Stimulated activated CD4-positive, alpha-beta T cell treated with anti-CD3 and anti-CD28 coated beads, Interleukin-4, amount 100 ng/mL, for 1 hour (primary cell): ENCODE measurements at places on chromosomes 3 and 15.
A peak's percentile ranks its signal among the peaks of the same experiment; 100 is the strongest.

- no peak for DNase-seq
Measured at GRCh38 chr15:66220601-66221000, 32.9 kb downstream of the MEGF11 start.

DNA sequence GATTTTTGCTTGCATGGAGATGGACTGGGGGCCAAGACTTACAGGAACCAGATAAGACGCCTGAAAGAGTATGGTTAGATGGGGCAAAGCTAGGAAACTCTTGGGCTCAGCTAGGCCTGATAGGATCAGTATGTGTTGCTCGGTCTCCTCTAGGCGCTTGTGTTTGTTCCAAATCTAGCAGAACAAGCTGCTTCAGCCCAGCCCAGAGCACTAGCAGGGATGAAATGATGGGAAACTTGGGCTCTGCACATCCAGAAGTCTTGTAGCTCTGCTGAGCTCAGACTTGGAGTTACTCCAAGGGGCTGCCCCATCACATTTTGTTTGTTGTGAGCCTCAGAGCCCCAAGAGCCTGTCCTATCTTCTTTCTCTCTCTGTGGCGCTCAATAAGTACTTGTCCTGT is 34.7 kb downstream of the FOXL2 start:
- no peak for DNase-seq

- DNase-seq = no peak
Measured at GRCh38 chr15:69323893-69324430, 25.2 kb downstream of the PAQR5 start.

DNA sequence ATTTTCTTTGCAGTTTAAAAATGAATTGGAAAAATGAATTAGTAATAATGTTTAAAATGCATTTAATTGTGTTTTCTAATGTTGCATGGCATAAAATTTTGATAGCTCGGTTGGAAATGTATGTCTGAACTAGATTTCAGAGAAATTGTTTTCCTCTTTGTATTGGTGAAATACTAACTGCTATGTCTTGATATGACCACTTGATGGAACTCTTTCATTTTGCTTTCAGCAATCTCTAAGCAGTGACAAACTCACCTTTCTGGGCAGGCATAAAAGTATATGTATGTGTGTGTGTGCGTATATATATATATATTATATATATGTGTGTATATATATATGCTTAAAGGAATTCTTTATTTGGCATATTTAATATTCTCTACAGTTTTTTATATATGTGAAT is 239.3 kb upstream of the ZNF717 start:
- no peak for DNase-seq

DNA sequence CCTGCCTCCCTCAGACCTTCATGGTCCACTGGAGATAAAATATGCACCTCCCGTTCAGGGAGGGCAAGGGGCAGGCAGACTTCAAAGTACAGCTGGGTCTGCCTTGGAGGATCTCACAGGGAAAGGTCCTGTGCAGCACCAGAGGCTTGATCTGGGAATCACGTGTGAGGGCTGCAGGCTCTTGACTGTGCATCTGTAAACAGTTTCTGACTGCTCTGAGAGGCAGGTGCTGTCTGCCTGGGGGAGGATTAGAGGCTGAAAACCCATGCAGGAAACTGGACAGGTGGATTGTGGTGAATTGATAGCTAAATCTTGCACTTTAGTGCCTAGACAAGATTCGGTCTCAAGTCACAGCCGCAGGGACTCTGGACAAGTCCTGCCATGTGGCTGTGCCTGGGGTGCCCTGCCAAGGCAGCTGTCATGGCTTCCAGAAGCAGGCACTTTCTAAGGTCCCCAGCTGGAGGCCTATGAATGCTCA is 239.3 kb downstream of the EPHB1 start:
- DNase-seq = no peak

- DNase-seq = no peak
Measured at GRCh38 chr3:127224118-127224517, 31.2 kb downstream of the PRR23E start.

DNA sequence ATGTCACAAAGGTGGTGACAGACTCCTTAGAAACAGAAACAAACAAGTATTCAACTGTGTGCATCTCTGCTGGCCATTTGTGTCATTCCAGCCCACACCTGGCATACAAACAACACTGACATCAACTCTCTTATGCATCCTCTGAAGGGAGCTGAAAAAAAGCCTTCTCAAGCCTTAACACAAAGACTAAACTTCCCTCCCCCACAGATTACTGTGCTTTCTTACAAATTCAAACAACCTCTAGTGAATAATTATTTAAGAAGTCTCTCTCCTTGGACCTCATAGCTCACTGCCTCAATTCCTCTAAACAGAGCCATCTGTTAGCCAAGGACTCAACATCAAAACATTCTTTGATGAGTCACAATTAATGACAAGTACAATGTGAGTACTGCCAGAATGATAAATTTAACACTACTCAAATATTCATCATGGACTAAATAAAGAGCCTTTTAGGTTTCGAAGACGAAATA is 132.1 kb downstream of the WDR76 start:
- no peak for DNase-seq

- no peak for DNase-seq
Measured at GRCh38 chr3:50330330-50330729, 2.3 kb upstream of the TUSC2 start.

GRCh38 chr15:74405823-74406222 is 27.9 kb downstream of the SEMA7A start:
- no peak for DNase-seq

- DNase-seq = no peak
Measured at GRCh38 chr3:172201136-172201869, 161.9 kb downstream of the FNDC3B start.

GRCh38 chr3:62604751-62605351 is 231.5 kb upstream of the FEZF2 start:
- DNase-seq = no peak

- no peak for DNase-seq
Measured at GRCh38 chr3:100046986-100047385, 67.3 kb downstream of the FILIP1L start.

DNA sequence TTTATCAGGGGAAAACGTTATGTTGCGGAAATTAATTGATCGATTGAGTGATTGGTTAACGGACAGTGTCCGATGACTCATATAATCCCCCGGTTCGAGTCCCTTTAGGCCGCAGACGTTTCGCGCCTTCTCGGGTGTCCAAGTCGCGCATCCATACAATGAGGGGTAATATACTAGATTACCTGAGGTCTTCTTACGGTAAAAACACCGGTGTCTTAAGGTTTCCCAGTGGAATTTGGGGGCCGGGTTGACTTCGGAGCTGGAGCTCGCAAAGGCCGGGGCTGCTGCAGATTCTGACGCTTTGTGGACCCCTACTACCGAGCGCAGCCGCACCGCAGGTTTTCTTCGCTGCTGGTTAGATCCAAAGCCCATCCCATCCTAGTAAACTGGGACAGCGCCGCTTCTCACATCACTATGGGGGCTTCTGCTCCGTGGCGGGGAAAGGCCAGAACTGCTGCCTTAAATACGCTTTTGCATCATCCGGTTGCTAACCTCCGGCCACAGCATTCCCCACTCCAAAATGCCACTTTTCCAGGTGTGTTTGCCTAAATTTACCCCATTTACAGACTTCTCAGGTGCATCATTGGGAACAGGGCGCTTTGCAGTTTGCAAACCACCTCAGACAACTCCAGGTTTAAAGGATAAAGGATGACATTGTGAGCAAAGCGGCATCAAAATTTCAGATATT is 858 bp upstream of the SACM1L start:
- peak; percentile 32 for DNase-seq

DNA sequence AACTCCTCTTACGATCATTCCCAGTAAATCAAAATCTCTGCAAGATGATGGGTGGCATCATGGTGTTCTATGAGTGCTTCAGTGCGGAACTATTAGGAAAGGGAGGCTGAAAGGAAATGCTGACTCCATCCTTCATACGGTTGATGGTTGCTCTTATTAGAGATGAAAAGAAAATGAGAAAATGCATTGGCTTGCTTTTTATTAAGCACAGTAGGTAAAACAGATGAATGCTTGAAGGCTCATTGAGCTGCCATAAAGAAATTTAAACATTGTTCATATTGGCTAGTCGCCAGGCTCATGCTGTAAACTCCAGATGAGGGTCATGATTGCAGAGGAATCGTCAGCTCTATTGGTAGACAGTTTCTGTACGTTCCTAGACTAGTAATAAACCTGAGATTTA is 115.8 kb downstream of the EPHA3 start:
- no peak for DNase-seq

DNA sequence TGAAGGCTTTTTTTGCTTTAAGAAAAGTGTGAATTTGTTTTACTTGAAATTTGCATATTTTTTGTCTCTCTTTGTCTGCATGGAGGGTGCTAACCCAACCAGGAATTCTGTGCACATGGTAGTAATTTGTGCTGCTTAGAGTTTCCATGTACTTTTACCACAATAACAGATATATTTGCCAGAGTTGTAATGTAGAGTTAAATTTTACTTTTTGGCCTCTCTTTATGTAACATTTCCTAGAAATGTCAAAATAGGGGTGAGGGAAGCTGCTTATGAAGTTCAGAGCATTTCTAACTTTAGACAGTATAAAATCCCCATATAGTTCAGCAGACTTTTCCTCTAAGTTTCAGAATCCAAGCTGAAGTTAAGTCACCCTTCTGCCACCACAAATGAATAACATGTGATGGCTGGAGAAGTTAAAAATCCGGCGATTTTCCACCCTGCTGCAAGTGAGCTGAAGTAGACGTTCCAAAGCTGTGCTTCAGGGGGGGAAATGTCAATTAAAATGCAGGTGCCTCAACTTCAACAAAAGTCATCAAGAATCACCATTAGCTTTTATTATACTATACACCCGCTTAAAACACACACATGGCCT is 385.7 kb upstream of the NR2F2 start:
- no peak for DNase-seq

- no peak for DNase-seq
Measured at GRCh38 chr15:90889313-90889730, 5.0 kb downstream of the FES start.

DNA sequence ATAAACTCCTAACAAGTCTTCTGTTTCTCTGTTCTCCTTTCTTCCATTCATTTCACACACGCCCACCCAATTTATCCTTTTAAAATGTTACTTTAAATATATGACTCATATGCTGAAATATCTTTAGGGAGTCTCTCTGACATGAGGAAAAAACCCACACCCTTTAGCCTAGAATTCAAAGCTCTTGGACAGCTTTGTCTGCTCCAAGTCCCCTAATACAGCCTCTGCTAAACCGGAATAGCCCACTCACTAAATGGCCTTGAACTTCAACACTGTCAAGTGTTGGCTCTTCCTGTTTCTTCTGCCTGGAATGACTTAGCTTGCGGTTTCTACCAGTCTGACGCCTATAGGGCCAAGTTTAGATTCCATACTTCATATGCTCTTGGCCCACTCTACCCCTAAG is 3.3 kb upstream of the CD96 start:
- no peak for DNase-seq

DNA sequence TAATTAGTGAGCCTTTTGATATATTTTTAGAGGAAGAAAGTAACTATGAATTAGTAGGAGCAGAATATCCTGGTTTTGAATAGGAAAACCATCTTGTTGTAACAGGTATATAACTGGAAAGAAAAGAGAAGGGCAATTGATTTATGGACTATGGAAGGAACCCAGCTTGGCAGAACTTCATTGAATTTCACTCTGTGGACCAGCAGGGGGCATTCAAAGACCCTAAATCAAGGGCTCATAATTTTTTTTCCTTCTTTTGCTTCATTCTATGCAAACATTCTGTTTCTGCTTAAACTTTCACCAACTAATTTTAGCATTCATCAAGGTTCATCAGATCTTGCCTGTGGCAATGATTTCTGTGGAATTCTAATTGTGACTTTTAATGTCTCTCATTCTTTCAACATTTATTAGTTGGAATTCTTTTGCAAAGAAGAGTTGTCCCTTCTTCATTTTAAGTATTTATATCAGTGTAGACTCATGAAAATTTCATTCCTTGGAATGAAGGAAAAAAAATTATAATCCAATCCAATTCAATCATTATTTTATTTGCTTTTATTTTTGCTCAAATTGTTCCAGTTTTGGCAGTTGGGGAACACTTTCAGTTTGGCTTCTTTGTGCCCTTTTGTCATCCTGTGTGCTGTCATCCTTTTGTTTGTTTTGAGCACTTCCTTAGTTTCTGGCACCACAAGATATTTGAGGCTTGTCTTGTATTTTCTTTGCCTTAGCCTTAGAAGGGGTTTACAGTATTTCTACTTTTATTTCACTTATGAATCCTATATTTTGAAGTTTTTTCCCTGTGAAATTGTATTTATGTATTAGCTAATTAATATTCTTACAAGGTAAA is 30.4 kb downstream of the NXPE3 start:
- DNase-seq = peak; percentile 15

DNA sequence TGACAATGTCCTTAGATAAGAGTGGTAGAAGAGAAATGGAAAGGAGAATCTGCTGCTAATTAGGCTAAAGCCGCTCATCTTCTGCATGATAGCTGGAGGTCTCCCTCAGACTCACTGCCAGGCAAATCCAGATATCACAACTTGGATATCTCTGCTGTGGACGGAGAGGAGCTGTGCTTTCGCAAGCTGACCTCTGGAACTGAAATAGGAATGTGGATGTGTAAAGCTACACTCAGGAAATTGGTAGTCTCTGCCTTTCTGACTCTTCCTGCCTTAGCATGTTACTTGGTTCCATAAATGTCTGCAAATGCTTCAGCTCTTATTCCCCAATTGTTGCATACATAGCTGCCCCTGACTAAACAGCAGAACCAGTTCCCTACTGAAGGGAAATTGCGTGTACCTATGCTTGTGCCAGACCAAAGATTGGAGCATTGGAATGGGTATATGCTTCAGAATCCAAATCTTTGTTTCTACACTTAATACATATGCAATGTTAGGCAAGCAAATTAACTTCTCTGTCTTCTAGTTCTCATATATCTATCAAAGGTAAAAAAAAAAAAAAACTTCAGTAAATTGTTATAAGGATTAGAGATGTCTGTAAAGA is 74.7 kb upstream of the ROBO2 start:
- no peak for DNase-seq

- DNase-seq = no peak
Measured at GRCh38 chr3:136149667-136150066, 46.5 kb downstream of the MSL2 start.

- no peak for DNase-seq
Measured at GRCh38 chr3:190619761-190620160, 105.9 kb downstream of the IL1RAP start.

DNA sequence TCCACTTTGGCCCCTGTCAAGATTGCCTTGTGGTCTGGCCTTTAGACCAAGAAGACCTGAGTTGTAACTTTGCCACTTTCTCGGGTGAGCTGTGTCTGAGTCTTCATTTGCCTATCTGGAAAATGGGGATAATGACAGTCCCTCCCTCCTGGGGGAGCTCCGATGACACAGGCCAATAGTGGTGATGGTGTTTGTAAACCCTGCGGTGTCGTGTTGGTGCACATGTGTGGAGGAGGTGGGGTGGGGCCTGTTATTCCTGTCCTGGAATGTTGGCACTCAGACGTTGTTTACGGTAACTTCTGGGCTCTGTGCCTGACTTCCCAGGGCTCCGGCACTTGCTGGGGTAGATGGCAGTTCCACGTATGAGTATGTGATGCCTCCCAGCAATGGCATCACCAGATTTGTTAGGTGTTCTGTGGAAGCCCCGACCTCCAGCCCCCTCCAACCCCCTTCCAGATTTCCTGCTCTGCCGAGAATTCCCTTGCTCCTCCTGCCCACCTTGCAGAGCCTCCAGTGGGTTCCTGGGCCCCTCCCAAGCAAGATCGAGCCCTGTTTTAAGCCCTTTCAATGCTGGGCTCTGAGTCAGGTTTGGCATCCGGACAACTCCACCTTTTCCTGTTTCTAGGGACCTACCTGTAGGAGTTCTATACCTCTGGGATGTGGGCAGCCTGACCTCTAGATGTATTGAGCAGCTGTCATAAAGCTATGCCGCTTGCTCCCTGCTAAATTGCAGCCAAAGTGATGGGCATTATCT is 31.4 kb downstream of the HRH1 start:
- DNase-seq = no peak
